ENCODE measurements at places on chromosomes 13 and 19.
A peak's percentile ranks its signal among the peaks of the same experiment; 100 is the strongest.

- DNase-seq, result peak; percentile 92
These were observed at the start of the genes LSM7 and SPPL2B for GRCh38 chr19:2328401-2329148. LSM7 (minus strand) TSS chr19:2328586; CDS start chr19:2328566, 20 bp downstream. SPPL2B (plus strand) TSS chr19:2328684; CDS start chr19:2328710, 26 bp downstream.

DNA sequence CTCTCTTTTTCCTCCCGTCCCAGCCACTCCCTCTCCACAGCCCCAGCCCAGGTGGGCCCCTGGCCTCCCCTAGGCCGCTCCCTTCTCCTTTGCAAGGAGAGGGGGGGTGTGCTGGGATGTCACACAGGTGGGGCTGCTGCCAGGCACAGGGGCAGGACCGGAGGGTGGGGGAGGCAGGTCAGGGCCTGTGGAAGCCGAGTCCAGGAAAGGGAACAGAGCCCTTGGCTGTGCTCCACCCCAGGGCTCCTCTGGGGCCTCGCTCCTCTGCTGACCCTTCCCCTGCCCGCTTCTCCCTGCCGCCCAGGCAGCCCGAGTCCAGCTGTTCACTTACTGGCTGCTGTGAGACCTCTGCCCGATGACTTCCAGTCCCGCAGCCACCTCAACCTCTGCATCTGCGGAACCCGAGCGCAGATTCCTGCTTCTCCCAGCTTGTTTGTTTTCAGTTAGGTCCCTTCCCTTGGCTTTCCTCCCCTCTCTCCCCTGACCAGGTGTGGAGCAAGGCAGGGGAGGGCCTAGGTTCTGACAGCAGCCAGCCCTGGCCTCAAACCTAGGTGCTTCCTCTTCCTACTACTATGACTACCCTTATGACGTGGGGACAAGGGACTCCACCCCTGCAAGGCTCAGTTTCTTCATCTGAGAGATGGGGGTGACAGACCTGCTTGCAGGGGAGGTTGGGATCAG is 850 bp upstream of the KLK11 start:
- DNase-seq, result no peak

GRCh38 chr19:6015841-6016545 is 38.1 kb upstream of the RANBP3 start:
- no peak for DNase-seq

DNA sequence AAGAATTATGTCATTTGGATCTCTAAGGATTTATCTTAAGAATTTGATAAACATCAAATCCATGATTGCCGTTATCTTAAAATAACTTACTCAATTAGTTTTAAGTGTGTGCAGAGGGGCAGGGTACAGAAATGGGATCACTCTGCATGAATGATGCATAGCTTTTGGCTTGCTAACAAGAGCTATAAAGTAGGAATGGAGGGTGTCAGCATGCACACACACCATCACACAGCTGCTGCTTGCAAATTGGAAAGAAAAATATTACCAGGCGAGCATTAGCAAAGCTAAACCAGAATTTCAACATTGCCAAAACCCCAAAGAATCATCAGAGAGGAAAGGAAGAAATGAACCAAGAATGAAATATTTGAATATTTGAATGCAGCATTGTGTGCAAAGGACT is 580.6 kb downstream of the LMO7 start:
- no peak for DNase-seq

DNA sequence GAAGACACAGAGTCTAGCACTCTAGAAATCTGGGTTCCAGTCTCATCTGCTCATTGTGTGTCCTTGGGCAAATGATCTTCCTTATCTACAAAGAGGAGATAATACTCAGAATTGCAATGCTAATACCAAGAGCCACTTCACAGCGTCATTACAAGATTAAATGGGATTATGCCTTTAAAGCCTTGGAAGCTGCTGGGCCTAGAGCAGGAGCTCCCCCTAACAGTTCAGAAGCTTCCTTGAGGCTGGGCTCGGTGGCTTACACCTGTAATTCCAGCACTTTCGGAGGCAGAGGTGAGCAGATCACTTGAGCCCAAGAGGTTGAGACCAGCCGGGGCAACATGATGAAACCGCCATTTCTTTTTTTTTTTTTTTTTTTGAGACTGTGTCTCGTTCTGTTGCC is 27.6 kb downstream of the AP2S1 start:
- no peak for DNase-seq

DNA sequence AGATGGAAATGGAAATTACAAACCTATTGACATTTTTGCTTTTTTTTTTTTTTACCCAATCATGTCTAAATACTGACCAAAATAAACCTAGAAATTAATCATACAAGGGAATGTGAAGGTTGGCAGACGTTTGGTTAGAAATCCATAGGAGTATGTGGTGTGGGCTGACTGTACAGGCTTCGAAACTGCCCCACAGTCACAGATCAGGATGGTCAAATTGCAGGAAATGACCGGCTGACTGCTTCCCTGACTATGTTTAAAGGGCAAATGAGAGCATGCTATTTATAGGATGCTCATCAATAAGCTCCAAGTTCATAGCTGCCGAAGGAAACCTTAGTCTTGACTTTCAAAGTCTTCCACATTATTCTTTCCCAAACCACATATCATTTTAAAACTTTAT is 118.4 kb downstream of the COG6 start:
- no peak for DNase-seq

DNA sequence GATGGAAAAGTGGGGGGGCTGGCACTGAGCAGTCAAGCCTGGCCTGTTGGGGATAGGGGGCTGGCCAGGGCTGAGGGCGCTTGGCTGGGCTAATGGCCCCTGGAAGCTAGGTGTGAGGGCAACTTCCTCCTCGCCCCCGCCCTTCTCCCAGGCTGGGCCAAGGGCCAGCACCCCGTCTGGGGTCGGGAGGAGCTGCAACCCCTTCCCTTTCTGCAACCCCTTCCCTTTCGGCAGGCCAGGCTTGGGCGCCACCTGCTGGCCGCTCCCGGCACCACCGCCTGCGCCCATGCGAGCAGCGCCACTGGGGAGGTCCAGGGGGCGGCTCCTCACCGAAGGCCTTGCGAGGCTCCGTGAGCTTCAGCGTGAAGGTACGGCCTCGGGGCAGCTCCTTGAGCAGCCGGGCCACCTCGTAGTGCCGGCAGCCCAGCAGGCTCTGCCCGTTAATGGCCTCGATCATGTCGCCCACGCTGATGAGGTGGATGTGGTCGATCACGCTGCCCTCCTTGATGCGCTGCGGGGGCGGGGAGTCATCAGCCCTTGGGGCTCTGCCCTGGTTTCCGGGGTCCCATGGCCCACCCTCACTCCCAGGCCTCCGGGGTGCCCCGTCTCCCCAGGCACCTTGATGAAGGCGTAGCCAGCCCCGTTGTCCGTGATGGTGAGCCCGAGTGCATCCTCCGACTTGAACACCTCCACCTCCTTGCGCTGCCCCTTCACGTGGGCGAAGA is 5.0 kb upstream of the PTGER1 start:
- DNase-seq, result peak; percentile 55

GRCh38 chr13:76512721-76513145 is 373.5 kb downstream of the KCTD12 start:
- DNase-seq, result no peak

- DNase-seq, result no peak
These were observed 84.3 kb downstream of the NUFIP1 start for GRCh38 chr13:44904967-44905366.

DNA sequence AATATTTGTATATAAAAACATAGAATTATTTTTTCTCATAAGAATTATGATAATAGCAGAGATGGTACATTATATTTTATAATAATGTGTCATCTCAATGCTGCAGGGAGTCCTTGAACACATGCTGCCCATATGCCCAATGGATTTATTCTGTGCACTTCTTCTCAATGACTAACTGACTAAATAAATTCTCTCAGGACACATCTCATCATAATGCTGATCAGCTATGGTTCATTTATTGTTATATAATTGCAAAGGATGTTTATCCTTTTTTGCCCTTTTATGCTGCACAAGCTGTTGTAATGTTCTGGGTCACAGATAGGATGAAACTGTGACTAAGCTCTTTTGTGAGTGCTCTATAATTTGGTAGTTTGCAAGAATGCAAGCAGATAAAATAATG is 1273.3 kb upstream of the ATXN8OS start:
- no peak for DNase-seq

- peak; percentile 76 for DNase-seq
These were observed 2.0 kb upstream of the RNF126 start for GRCh38 chr19:664913-665443.

GRCh38 chr19:55700813-55701212 is 25.8 kb downstream of the EPN1 start:
- no peak for DNase-seq

GRCh38 chr19:6241680-6242377 is 37.9 kb downstream of the MLLT1 start:
- no peak for DNase-seq

GRCh38 chr13:75417656-75418055 is 64.3 kb downstream of the TBC1D4 start:
- no peak for DNase-seq
